Left lung (tissue), 14 donors: ENCODE measurements at places on chromosomes 5 and 9. TPM values are rescaled to one million over a fixed set of nuclear protein-coding genes. Genes with fewer than 3 reads are reported as not detected.

Gene UNC13B
- total RNA-seq: 92.3 TPM

Gene GPR150
- 0.16 TPM for total RNA-seq

Gene TRIP13
- total RNA-seq: 4.5 TPM

Gene TTC16
- total RNA-seq: 1.0 TPM

Gene FCN1
- total RNA-seq: 28.4 TPM

Gene SLC6A3
- total RNA-seq: 0.10 TPM

Gene MYOT
- not detected for total RNA-seq

DNA sequence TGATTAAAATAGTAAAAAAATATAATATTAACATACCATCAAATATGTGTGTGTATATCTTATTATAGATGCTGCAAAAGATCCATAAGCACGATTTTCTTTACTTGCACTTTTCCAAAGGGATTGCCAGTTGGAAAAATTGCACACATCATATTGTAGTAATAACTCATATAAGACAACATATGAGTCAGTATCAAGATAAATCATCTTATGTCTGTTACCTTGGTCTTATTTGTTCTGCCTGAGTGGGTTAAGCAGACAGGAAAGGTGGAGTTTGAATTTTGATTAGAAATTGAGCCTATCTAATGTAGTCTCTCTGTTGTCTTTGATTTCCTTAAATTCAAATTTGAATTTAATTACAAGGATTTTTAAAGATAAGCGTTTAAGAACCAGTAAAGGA, 24.6 kb downstream of the LYSMD3 start:
- no peak for DNase-seq
- H3K4me3 ChIP-seq: no peak overlapping the region
- no peaks in the 10 kb centered on the region for H3K36me3 ChIP-seq
- no peaks in the 10 kb centered on the region for H3K27me3 ChIP-seq
- H3K27ac ChIP-seq: no peak overlapping the region
- H3K4me1 ChIP-seq: no peaks in the 10 kb centered on the region

GRCh38 chr9:85534340-85534739, 207.4 kb downstream of the AGTPBP1 start:
- no peaks in the 10 kb centered on the region for H3K4me1 ChIP-seq
- DNase-seq: peak; percentile 40
- H3K27ac ChIP-seq: peak overlapping the region; percentile 66
- H3K4me3 ChIP-seq: no peak overlapping the region
- no peaks in the 10 kb centered on the region for H3K36me3 ChIP-seq

DNA sequence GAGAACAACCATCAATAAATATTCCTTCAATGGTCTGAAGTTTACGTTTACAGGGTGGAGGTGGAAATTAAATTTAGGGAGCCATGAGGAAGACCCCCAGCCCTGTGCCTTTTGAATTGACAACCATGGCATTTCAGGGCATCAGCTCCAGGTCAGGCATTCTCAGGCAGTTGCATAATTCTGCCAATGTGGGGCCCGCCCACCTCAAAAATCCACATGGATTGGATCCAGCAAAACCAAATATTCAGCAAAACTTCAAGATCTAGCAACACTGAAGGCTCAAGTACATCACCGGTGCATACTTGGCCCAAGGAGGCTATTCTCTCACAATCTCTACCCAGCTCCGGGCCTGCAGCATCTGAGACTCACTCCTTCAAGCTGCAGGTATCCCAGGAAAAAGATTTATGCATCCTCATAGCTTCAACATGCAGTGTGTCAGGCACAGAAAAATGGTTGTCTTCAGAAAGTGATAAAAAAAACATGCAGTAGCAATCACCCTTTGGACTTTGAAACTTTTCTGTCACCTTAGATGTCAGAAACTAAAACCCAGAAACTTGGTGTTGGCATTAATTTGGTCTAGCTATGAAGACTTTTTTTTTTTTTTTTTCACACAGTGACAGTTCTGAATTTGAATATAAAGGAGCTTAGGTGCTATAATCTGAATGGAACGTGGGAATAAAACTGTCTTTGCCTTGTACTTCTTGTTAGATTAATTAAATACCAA, 21.4 kb upstream of the ANXA2R start:
- no peaks in the 10 kb centered on the region for H3K36me3 ChIP-seq
- no peak overlapping the region for H3K4me3 ChIP-seq
- DNase-seq: no peak
- no peaks in the 10 kb centered on the region for H3K4me1 ChIP-seq
- H3K27me3 ChIP-seq: no peaks in the 10 kb centered on the region

DNA sequence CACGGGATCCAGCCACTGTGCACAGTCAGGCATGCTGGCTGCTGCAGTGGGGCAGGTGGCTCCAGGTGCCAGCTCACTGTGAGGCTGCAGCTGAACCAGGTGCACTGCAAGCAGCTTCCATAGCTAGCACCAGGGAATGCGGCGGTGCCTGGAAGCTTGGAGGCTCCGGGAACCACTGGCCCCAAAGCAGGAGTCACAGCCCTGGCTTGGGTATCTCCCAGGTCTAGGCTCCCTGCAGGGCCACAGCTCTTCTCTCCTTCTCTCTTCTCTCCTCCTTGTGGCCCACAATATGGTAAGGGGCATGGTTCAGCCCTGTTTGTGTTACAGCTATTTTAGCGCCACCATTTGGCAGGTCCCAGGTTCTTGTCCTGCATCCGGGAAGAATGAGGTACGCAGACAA, 6.7 kb upstream of the MTMR12 start:
- H3K36me3 ChIP-seq: no peaks in the 10 kb centered on the region

GRCh38 chr9:120258096-120258495, 321.9 kb downstream of the CDK5RAP2 start:
- no peaks in the 10 kb centered on the region for H3K36me3 ChIP-seq
- no peaks in the 10 kb centered on the region for H3K4me1 ChIP-seq
- DNase-seq: no peak
- peaks cover 4% of the 10 kb centered on the region for H3K27me3 ChIP-seq

- peaks cover 46% of the 10 kb centered on the region for H3K4me1 ChIP-seq
- no peaks in the 10 kb centered on the region for H3K36me3 ChIP-seq
- H3K27ac ChIP-seq: no peak overlapping the region
Observed at GRCh38 chr9:121601194-121601593, 50.2 kb upstream of the DAB2IP start.

- peak overlapping the region; percentile 78 for H3K27ac ChIP-seq
- no peaks in the 10 kb centered on the region for H3K36me3 ChIP-seq
- peak overlapping the region; percentile 5 for H3K4me3 ChIP-seq
- DNase-seq: no peak
- H3K27me3 ChIP-seq: peaks cover 61% of the 10 kb centered on the region
- peaks cover 64% of the 10 kb centered on the region for H3K4me1 ChIP-seq
Observed at GRCh38 chr9:136108648-136109266, 9.9 kb downstream of the TMEM250 start.

DNA sequence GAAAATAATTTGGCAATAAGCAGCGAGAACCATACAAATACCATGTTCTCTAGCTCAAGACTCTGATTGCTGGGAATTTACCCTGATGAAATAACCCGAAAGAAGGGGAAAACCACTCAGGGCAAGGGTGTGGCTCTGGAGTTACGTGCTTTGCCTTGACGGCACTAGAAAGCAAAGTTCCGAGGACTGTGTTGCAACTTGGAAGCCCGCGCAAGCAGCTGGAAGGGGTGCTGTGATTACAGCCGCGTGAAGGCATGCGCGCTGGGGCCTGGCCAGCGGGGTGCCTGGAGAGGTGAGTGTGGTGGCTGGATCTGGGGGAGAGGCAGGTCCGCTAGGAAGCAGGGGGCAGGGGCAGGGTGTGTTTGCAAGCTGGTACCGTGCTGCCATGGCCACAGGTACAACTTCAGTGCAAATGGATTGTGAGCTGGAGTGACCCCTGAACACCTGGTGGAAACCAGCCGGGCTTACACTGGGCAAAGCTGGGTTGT, 52.6 kb upstream of the CNOT6 start:
- H3K27ac ChIP-seq: no peak overlapping the region
- no peak overlapping the region for H3K4me3 ChIP-seq
- H3K36me3 ChIP-seq: no peaks in the 10 kb centered on the region
- no peaks in the 10 kb centered on the region for H3K4me1 ChIP-seq
- DNase-seq: peak; percentile 47

- DNase-seq: no peak
- no peaks in the 10 kb centered on the region for H3K36me3 ChIP-seq
- no peak overlapping the region for H3K27ac ChIP-seq
- no peaks in the 10 kb centered on the region for H3K4me1 ChIP-seq
Observed at GRCh38 chr5:92560698-92561401, 1020.2 kb downstream of the NR2F1-AS1 start.

GRCh38 chr5:160491438-160491837, 69.8 kb downstream of the PTTG1 start:
- no peak overlapping the region for H3K27ac ChIP-seq
- no peaks in the 10 kb centered on the region for H3K4me1 ChIP-seq
- no peaks in the 10 kb centered on the region for H3K36me3 ChIP-seq

DNA sequence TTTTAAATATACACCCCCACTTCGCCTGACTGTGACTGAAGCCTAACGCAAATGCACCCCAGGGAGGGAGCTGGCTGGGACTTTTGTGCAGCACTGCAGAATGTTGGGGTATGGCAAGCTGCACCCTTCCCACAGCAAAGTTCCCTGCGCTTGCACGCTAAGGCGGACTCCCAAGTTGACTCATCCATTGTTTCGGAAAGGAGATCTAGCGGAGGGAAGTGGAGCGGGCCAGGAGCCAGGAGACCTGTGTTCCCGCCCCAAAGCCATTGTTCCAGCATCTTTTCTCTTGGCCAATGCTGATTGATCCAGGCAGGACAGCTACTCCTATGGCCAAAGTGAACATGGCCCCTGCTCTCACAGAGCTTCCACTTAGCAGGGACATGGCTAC, 202.9 kb downstream of the AOPEP start:
- no peaks in the 10 kb centered on the region for H3K36me3 ChIP-seq
- peak overlapping the region; percentile 57 for H3K27ac ChIP-seq
- DNase-seq: no peak
- no peaks in the 10 kb centered on the region for H3K27me3 ChIP-seq

GRCh38 chr5:179762079-179762780, 29.6 kb downstream of the MAML1 start:
- H3K27ac ChIP-seq: peak overlapping the region; percentile 5
- no peak overlapping the region for H3K4me3 ChIP-seq
- H3K27me3 ChIP-seq: no peaks in the 10 kb centered on the region
- H3K36me3 ChIP-seq: peaks cover 22% of the 10 kb centered on the region
- no peak for DNase-seq

- no peak overlapping the region for H3K4me3 ChIP-seq
- no peaks in the 10 kb centered on the region for H3K4me1 ChIP-seq
- H3K27ac ChIP-seq: no peak overlapping the region
- H3K27me3 ChIP-seq: no peaks in the 10 kb centered on the region
Observed at GRCh38 chr9:126232461-126232860, 94.2 kb upstream of the MVB12B start.

DNA sequence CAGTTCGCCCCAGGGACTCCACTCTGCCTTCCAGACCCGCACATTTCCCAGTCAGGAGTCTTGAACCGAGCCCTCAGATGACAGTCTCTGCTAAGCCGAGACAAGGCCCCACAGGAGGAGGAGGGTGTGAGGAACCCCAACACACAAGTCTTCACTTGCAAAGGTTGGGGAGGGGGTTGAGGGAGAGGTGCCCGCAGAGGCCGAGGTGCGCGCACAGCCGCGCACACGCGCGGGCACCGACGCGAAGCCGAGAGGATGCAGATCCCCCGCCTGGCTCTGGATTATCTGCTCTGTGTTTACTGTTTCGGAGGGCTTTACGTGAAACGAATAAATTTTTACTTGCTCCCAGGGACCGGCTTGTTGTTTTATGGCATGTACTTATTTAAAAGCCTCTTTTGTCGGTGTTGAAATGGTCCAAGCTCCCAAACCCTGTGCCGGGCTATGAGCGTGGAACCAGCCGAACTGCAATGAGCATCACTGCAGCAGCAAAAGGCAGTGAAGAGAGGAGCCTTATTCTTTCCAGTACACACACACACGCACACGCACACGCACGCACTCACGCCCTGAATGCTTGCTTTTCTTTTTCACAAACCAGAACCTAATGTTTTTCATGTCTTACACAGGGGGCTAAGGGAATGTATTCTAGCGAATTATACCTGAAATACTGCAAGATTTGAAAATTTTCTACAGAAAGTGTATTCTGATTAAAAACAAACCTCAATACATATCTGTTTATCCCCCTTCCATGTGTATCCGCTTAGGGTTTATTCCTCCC, 297.7 kb downstream of the PARP8 start:
- H3K4me3 ChIP-seq: no peak overlapping the region
- H3K27me3 ChIP-seq: peaks cover 59% of the 10 kb centered on the region
- H3K36me3 ChIP-seq: no peaks in the 10 kb centered on the region

DNA sequence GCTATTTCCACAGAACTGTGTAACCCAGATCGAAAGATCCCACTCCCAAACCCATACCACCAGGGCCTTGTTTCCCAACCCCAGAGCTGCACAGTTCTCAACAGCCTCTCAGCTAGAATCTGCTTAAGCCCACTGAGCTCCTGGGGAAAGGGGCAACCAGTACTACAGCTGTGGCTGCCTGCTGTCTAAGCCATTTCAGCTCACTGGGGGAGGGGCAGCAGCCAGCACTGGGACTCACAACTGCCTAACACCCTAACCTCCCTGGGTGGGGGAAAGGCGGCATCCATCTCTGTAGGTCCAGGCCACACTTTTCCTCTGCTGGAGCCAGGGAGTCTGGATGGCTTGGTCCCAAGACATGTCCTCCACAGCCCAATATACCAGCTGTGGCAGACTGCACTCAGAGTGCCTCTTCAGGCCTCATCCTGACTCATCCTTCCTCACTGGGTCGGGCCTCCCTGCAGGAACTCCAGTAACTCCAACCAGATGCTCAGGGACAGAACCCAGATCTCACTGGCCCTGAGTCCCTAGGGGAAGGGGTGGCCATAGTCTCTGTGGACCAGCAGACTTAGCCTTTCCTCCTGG, 241.4 kb downstream of the HINT1 start:
- H3K36me3 ChIP-seq: no peaks in the 10 kb centered on the region
- H3K27me3 ChIP-seq: no peaks in the 10 kb centered on the region
- no peaks in the 10 kb centered on the region for H3K4me1 ChIP-seq
- no peak overlapping the region for H3K4me3 ChIP-seq
- DNase-seq: peak; percentile 48

- H3K27me3 ChIP-seq: peaks cover 3% of the 10 kb centered on the region
- H3K4me3 ChIP-seq: no peak overlapping the region
- no peaks in the 10 kb centered on the region for H3K4me1 ChIP-seq
- no peaks in the 10 kb centered on the region for H3K36me3 ChIP-seq
- no peak for DNase-seq
- no peak overlapping the region for H3K27ac ChIP-seq
Observed at GRCh38 chr5:171721464-171721863, 64.2 kb upstream of the SMIM23 start.

- no peaks in the 10 kb centered on the region for H3K36me3 ChIP-seq
- no peak for DNase-seq
- no peak overlapping the region for H3K4me3 ChIP-seq
- H3K4me1 ChIP-seq: no peaks in the 10 kb centered on the region
- H3K27me3 ChIP-seq: no peaks in the 10 kb centered on the region
Observed at GRCh38 chr5:76162335-76162734, 79.2 kb downstream of the SV2C start.

GRCh38 chr5:64632251-64632650, 58.1 kb upstream of the SHISAL2B start:
- no peak overlapping the region for H3K4me3 ChIP-seq
- no peaks in the 10 kb centered on the region for H3K27me3 ChIP-seq
- no peaks in the 10 kb centered on the region for H3K36me3 ChIP-seq

GRCh38 chr5:6961837-6962635, 248.8 kb downstream of the TENT4A start:
- no peak overlapping the region for H3K4me3 ChIP-seq
- H3K27ac ChIP-seq: no peak overlapping the region
- no peaks in the 10 kb centered on the region for H3K4me1 ChIP-seq
- H3K27me3 ChIP-seq: no peaks in the 10 kb centered on the region
- H3K36me3 ChIP-seq: no peaks in the 10 kb centered on the region

GRCh38 chr9:72211047-72211446, 61.8 kb downstream of the GDA start:
- no peaks in the 10 kb centered on the region for H3K27me3 ChIP-seq
- DNase-seq: no peak
- no peak overlapping the region for H3K27ac ChIP-seq
